CD8-positive, alpha-beta memory T cell (primary cell): ENCODE measurements at places on chromosomes 1 and 21. TPM values are rescaled to one million over a fixed set of nuclear protein-coding genes. Genes with fewer than 3 reads are reported as not detected.
A peak's percentile ranks its signal among the peaks of the same experiment; 100 is the strongest.

- DNase-seq: no peak
Measured at GRCh38 chr1:146001709-146002108, 5.3 kb upstream of the TXNIP start.

DNA sequence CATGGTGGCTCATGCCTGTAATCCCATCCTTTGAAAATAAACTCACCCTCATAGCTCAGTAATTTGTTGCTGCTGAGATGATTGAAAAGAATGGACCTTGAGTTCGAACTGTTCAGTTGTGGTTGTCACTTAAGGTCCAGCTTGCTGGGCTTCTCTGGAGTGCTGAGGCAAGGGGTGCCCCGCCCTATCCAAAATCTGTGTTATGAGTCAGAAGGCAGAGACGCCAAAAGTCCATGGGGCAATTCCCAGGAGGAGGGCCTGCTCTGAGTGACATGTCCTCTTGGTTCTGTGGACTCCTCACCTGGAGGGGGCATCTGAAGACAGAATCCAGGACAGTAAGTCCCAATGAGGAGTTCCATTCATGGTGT is 64.8 kb downstream of the MYOM3 start:
- no peak for DNase-seq

DNA sequence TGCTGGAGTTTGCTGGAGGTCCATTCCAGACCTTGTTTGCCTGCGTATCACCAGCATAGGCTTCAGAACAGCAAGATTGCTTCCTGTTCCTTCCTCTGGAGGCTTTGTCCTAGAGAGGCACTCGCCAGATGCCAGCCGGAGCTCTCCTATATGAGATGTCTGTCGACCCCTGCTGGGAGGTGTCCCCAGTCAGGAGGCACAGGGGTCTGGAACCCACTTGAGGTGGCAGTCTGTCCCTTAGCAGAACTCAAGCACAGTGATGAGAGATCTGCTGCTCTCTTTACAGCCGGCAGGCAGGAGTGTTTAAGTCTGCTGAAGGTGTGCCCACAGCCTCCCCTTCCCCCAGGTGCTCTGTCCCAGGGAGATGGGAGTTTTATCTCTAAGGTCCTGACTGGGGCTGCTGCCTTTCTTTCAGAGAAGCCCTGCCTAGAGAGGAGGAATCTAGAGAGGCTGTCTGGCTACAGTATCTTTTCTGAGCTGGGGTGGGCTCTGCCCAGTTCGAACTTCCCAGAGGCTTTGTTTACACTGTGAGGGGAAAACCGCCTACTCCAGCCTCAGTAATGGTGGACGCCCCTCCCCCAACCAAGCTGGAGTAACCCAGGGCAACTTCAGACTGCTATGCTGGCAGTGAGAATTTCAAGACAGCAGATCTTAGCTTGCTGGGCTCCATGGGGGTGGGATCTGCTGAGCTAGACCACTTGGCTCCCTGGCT is 205.0 kb downstream of the GPR52 start:
- no peak for DNase-seq

GRCh38 chr1:28329395-28330153 is 734 bp downstream of the MED18 start:
- no peak for DNase-seq

GRCh38 chr1:111963985-111964738 is 25.3 kb downstream of the KCND3 start:
- DNase-seq: no peak

DNA sequence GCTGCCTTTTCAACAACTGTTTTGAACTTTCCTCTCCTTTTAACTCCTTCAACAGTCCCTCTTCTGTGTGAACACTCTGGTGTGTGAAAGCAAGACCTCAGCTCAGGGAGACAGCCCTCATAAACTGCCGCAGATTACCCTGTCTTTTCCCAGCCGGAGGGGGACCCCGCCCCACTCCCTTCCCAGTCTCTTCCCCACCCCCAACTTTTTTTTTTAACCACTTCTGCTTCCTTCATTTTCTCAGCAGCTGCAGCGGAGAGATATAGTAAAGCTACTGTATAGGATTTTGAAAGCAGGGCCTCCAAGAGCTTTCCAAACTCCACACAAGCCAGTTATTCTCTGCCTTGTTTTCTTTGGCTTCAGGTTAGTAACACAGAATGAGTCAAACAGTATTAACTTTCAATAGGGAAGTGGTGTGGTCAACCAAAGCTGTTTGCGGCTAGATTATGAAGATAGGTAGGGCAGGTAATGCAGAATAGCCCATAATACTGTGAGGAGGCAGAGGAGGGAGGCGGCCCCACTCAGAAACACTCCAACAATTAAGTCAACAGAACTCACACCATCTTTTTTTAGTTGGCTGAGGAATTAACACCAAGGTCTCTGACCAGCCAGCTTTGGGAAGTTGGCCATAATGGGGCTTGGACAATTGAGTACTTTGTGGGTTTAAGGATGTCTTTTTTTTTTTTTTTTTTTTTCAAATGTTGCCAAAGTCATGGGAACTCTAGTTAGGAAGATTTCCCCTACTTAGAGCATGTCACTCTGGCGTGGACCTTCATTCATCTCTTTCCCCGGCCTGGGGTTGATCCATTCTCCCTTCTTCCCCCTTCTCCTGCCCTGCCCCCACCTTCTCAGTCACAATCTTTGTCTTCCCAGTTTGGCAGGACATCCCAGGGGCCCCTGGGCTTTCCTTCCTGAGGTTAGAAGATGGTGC is 177.0 kb downstream of the CLIC6 start:
- DNase-seq: peak; percentile 67

GRCh38 chr1:84406346-84406861 is 8.1 kb downstream of the DNASE2B start:
- no peak for DNase-seq

DNA sequence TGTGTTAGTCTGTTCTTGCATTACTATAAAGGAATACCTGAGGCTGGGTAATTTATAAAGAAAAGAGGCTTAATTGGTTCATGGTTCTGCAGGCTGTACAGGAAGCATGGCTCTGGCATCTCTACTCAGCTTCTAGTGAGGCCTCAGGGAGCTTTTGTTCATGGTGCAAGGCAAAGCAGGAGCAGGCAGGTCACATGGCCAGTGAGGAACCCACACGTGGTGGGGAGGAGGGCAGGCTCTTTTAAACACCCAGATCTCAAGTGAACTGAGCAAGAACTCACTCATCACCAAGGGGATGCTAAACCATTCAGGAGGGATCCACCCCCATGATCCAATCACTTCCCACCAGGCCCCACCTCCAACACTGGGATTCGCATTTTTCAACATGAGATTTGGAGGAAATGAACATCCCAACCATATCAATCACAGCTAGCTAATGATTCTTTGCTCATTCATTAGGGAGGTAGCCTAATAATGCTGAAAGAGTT is 51.4 kb upstream of the RAP1A start:
- no peak for DNase-seq

Gene RCC2
- 156 TPM for total RNA-seq

Gene SH2D1B
- total RNA-seq: not detected
